Hepatic stellate cell (primary cell): ENCODE measurements at places on chromosomes 11 and 22.

- DNase-seq: no peak
These were observed 12.9 kb upstream of the OAF start for GRCh38 chr11:120197977-120198376.

- DNase-seq: no peak
These were observed 24.8 kb downstream of the SERPING1 start for GRCh38 chr11:57622263-57622662.

- no peak for DNase-seq
These were observed 109.3 kb downstream of the ARFGAP2 start for GRCh38 chr11:47067401-47067800.

GRCh38 chr22:45608763-45609180, 62.9 kb upstream of the ATXN10 start:
- peak; percentile 58 for DNase-seq

GRCh38 chr11:69027704-69028372, 14.8 kb upstream of the MRGPRF start:
- no peak for DNase-seq

GRCh38 chr22:28397306-28397705, 282.3 kb downstream of the TTC28 start:
- no peak for DNase-seq

GRCh38 chr11:110409174-110409573, 20.6 kb upstream of the FDX1 start:
- no peak for DNase-seq

- no peak for DNase-seq
These were observed 3.3 kb downstream of the TMEM121B start for GRCh38 chr22:17117890-17118289.

DNA sequence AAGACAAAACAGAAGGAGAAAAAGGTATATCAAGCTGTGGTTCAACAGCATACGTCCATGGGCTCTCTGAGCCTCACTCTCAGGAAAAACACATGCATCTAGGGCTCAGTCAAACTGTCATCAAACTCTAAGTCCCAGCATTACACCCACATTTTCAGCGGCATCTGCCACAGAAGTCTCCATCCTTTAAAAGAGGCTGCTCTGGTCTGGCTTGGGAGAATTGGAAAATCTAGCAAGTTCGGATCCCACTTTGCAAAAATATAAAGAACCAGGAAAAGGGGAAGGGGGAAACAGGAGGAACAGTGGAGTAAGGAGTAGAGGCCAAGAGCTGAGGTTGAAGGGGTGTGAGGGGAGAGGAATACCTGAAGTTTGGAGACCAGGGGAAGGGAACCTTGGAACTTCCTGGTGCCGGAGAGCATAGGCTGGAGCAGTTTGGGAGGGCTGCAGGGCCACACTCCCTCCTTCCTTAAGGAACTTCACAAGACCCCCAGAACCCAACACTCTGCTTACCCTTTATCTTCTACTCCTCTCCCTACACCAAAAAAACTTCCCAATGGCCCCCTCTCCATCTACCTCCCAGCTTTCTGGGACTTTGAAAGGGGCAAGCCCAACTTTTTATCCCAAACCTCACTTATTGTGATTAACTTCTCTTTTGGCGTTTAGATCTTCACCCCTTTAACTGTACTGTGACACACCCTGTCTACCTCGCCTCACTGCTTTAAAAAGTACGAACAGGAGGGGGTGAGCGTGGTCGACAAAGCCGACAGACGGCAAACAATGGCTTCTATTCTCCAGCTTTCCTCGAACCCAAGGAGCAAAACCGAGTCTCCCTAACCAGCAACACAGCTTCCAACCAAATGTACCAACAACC, 4.0 kb downstream of the PAX6 start:
- no peak for DNase-seq

GRCh38 chr11:88359541-88359940, 22.0 kb upstream of the CTSC start:
- no peak for DNase-seq

DNA sequence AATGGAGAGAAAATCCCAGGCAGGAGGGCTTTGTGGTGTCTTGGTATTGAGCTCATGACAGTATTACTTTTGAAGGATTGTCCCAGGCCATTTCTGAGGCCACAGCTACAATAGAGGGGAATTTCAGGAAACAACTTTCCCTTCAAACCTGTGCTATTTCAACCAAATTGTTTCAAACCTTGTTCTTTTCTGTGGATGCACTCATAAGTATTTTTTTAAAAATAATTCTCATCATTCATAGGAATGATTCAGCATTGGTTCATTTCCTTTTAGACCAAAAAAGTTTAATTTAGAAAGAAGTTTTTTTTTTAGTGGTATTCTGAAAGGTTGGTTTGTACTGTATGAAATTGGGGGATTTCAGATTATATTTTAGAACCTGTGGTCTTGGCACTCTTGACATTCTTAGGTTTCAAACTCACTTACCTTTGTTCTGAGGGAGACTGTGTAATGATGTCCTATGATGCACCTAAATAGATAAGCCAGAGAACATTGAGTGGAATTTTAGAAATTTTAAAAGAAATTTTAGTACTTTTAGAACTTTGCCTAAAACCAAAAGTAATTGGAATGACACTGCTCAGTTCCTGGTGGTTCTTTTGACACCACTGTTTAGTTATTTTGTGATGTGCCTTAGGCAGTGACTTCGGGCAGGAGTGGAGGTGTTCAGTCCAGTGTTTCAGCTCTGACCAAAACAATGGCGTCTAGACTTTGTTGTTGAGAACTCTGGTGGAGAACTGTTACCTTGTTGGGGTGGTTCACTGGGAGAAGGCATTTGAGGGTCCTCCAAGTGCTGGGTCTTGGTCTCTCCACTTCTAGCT, 12.2 kb downstream of the TEAD1 start:
- DNase-seq: no peak

- no peak for DNase-seq
These were observed 88.2 kb downstream of the CWC15 start for GRCh38 chr11:94885133-94885532.

DNA sequence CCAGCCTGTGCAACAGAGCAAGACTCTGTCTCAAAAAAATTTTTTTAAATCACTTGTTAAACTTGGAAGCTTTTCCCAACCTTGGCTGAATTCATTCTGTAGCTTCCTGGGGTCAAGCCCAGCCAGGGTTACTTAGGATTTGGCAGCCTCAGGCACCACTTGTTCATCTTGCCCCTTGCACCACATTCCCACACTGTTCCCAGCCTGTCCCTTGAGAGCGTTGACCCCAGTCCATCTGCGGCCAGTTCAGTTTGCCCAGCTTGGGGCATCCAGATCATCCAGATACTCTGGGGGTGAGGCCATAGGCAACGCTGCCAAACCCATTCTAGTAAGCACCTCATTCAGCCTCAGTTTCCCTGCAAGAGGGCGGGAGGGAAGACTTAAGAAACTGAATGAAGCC, 8.7 kb upstream of the THRSP start:
- no peak for DNase-seq

- DNase-seq: peak; percentile 73
These were observed 35.3 kb downstream of the IL18 start for GRCh38 chr11:112128483-112129121.

DNA sequence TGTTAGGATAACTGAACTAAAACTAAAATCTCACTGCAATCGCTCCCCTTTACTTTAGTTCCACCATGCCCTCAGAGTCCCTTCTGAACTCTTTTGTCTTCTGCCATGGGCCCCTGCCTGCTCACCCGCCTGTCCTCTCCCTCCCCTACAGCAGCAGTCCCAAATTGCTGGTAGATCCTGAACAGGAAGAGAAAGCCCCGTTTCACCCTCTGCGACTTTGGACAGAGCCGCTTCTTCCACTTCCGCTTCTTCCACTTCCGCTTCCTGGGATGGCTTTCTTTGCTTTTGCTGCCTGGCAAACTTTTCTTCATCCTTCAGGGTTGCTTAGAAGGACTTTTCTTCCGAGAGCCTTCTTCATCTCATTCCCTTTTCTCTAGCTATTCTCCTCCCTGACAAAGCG, 35.7 kb upstream of the TLCD5 start:
- no peak for DNase-seq

DNA sequence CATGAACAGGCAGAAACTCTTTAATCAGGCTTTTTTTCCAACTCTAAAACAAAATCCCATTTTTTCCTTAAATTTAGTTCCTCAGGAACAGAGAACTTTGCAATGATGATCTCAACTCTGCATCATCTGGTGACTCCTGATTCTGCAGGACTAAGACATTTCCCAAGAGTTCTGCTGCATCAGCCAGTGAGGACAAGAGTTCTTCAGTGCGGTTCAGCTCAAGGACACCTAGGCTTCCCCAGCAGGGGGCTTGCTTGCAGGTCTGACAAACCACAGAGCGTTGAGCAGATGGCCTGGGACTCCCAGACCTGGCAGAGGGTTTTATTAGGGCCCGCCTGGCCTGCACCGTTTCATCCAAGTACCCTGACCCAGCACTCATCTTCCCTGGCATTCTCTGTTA, 6.4 kb downstream of the CDCA5 start:
- DNase-seq: no peak

GRCh38 chr11:122812638-122813037, 25.7 kb upstream of the CRTAM start:
- no peak for DNase-seq

GRCh38 chr11:128804481-128804880, 62.6 kb downstream of the KCNJ1 start:
- peak; percentile 14 for DNase-seq

- peak; percentile 60 for DNase-seq
These were observed 3.2 kb upstream of the BDNF start for GRCh38 chr11:27703481-27703880.

DNA sequence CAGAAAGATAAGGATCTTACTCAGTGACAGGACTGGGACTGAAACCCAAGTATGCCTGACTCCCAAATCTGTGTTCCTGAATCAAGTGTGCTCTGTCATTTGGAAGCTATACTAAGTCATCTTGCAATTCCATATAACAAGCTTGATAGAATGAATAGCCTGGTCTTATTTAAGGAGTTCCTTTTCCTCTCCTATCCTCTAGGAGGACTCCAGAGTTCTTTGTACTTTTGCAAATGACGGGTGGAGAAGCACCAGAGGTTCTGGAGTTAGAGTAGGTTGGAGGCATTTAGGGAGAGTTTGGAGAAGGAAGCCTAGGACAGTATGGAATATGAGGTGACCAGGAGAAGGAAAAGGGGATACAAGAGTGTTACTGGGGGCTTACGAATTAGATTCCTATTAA, 92.9 kb upstream of the RCN1 start:
- no peak for DNase-seq

DNA sequence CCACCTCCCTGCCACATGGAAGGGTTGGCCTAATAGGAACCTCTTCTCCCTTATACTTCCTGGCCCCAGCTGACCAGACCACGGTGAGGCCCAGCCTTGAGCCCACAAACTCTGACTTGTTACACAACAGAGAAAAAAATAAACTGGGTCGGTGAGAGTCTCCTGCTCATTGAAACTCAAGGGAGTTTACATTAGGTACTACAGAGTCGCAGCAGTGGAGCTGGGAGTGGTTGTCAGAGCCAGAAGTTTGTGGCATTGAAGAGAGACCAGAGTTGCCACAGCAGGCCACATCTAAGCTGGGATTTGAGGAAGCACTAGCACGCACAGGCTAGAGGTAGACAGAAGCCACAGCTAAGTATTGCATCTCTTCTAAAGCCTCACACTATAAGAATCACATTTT, 296.2 kb downstream of the DDX10 start:
- no peak for DNase-seq

DNA sequence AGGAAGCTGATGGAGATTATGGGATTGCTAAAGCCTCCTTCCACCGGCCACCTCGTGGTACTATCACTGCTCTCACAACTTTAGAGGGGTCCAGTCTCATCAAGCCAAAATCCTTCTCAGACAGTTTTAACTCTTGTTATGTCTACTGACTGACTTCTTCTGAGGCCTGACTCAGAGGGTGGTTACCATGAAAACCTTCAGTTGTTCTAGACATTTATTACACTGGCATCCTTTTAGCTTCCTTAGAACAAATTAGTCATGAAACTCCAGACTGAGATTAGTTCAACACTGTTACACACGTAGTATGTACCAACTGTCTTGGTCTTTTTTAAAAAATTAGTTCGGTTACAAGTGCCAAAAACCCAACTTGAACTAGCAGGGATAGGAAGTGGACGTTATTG, 7.5 kb downstream of the DIXDC1 start:
- DNase-seq: peak; percentile 59

DNA sequence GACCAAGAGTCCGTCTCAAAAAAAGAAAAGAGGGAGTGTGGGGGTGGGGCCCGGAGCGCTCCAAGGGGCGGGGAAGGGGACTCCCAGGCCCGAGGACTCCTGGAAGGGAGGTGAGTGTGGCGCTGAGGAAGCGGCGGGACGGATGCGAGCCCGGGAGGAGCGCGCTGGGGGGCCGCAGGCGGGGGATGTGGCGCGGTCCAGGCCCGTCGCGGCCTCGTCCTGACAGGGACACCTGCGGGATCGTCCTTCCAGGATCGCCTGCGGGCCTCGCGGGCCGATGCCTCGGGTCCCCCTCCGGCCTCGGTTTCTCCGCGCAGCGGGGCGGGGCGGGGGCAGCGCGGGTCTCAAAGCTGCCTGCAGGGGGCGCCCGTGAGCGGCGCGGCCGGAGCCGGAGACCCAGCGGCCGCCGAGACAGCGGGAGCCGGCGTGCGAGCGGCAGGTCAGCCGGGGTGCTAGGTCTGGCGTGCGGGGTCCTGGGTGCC, 3.8 kb upstream of the ADORA2A start:
- DNase-seq: peak; percentile 85

DNA sequence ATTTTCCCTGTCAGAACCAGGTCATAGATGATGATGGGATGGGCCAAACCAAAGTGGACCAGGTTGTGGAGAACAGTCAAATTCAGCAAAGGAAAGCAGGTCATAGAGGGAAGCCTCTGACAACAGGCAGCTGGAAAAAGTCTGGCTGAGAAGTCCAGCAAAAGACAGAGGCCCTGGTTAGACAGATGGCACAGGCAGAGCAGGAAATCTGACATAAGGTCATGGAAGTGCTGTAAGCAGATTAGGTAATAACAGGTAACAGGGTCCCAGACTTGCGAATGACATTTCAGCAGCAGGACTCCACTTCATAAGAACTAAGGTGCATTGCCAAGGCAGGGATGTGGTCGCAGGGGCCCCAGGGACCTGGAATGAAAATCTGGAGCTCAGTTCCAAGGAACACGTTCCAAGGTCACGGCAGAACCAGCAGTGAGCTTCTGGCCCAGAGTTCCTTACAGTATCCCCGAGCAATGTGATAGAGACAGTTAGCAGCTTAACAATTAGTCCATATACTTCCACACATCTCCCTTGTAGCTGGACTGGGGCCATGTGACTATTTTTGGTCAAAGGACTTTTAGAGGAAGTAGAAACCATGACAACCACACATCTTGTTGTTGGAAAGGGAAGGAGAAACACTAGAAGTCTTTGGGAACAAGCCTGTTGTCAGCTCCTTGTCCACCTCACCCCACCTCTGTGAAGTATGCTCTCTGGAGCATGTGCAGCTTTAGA, 75.4 kb downstream of the ME3 start:
- DNase-seq: peak; percentile 12

DNA sequence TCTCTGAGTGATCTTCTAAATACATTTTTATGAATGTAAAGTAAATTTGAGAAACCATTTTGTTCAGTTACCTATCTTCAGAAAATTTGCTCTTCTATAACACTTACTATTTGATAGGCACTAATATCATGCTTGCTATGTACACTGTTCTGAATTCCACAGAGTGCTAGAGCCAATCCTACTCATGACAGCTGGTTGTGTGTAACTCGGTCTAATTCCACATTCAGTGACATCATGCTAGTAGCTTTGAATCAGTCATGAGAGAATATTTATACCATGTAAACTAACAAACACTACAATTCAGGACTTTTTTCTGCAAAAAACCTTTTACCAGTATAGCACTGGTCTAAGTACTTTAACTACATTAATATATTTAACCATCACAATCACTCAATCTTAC, 902.9 kb downstream of the DLG2 start:
- no peak for DNase-seq

- no peak for DNase-seq
These were observed 1147.8 kb downstream of the BRD1 start for GRCh38 chr22:48679656-48680555.

- DNase-seq: no peak
These were observed 63.4 kb downstream of the GRAMD1B start for GRCh38 chr11:123493349-123494063.
